Retinal pigment epithelial cell (primary cell): ENCODE measurements at places on chromosomes 11 and 22.

DNA sequence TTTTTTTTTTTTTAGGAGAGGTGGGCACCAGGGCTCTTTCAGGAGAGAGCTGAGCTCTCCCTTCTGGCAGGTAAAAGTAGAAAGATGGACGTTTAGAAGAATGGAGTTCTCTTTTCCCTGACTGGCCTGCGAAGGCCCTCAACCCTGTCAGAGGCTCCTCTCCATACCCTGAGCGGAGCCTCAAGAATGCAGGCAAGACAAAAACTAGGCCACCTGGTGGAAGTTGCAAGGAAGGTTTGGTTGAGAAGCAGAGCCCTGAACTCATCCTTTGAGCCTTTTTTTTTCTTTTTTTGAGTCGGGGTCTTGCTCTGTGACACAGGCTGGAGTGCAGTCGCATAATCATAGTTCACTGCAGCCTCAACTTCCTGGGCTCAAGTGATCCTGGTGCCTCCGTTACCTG is 1.4 kb downstream of the OTOG start:
- DNase-seq = no peak

GRCh38 chr11:2466869-2467694 is 22.3 kb downstream of the KCNQ1 start:
- DNase-seq = no peak

- no peak for DNase-seq
Measured at GRCh38 chr22:24947881-24948280, 1.4 kb upstream of the LHFPL7 start.

- no peak for DNase-seq
Measured at GRCh38 chr11:115581871-115582639, 77.8 kb upstream of the CADM1 start.

- no peak for DNase-seq
Measured at GRCh38 chr11:97965849-97966646, 1054.7 kb upstream of the CNTN5 start.

- DNase-seq = no peak
Measured at GRCh38 chr11:118264569-118265465, 720 bp upstream of the MPZL2 start.

- peak; percentile 51 for DNase-seq
Measured at GRCh38 chr11:106156290-106156937, 79.0 kb downstream of the AASDHPPT start.

DNA sequence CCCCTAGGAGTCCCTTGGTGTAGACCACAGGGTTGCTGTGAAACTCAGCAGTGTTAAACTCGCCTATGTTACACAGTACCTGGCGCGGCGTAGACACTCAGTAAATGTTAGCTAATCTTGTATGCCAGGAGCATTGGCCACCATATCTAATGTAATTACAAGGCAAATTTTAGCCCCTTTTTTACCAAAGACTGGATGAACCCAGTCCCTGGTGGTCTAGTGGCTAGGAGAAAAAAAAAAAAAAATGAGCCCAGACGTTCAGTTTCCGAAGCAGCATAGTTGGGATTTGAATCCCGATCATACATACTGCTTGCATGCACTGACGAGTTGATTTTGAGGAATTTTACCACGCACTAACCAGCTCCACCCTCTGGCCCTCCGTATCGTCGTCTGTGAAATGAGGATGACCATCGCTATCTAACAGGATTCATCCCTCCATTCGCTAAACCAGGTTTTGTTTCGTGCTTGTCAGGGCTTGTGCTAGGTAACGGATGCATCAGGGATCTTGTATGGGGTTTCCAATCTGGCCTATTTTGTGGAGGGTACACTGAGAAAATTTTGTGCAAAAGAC is 688 bp downstream of the PTS start:
- DNase-seq = no peak

GRCh38 chr11:34516247-34517040 is 2.9 kb upstream of the ELF5 start:
- no peak for DNase-seq

DNA sequence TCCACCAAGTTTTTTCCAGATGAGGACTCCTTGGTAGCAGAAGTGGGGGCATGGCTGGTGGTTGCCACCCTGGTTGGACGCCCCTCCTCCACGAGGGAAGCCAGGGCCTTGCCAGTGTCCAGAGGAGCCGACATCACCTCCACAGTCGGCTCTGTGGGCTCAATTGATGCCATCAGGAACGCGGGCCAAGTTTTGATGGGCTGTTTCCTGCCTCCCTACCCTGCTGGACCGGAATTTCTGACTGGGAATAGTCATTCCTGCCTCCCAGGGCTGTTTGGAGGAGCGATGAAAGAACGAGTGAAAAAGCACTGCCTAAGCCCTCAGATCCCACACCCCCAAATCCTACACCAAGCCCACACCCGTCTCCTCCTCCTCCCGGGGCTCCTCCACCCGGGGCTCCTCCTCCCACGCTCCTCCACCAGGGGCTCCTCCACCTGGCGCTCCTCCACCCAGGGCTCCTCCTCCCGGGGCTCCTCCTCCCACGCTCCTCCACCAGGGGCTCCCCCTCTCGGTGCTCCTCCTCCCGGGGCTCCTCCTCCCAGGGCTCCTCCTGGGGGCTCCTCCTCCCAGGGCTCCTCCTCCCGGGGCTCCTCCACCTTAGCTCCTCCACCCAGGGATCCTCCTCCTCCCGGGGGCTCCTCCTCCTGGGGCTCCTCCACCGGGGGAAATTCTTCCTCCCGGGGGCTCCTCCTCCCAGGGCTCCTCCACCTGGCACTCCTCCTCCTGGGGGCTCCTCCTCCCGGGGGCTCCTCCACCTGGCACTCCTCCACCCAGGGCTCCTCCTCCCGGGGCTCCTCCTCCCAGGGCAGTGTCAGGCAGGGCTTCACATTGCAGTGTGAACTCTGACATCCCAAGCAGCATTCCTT is 10.0 kb upstream of the PRR5 start:
- DNase-seq = no peak

DNA sequence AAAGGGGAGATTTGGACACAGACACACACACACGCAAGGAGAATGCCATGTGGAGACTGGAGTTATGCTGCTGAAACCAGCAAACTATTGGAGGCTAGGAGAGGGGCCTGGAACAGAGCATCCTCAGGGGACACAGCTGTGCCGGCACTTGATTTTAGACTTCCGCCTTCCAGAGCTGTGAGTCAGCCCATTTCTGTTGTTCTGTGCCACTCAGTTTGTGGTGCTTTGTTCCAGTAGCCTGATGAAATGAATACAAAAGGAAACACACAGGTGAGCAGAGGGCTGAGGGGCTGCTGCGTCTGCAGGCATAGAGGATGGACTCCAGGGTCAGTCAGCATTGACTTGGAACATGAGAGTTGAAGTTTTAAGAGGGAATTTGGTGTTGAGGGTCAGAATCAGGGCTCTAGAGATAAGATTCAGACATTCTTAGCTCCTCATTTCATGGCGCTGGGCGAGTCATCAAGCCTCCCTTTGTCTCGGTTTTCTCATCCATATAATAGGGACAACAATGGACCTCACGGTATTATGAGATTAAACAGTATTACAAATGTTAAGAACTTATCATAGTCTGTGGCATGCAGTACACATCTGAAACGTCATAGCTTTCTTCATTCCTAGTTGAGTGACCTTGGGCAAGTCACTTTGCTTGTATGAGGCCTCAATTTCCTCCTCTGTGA is 191.0 kb downstream of the MIAT start:
- peak; percentile 7 for DNase-seq

DNA sequence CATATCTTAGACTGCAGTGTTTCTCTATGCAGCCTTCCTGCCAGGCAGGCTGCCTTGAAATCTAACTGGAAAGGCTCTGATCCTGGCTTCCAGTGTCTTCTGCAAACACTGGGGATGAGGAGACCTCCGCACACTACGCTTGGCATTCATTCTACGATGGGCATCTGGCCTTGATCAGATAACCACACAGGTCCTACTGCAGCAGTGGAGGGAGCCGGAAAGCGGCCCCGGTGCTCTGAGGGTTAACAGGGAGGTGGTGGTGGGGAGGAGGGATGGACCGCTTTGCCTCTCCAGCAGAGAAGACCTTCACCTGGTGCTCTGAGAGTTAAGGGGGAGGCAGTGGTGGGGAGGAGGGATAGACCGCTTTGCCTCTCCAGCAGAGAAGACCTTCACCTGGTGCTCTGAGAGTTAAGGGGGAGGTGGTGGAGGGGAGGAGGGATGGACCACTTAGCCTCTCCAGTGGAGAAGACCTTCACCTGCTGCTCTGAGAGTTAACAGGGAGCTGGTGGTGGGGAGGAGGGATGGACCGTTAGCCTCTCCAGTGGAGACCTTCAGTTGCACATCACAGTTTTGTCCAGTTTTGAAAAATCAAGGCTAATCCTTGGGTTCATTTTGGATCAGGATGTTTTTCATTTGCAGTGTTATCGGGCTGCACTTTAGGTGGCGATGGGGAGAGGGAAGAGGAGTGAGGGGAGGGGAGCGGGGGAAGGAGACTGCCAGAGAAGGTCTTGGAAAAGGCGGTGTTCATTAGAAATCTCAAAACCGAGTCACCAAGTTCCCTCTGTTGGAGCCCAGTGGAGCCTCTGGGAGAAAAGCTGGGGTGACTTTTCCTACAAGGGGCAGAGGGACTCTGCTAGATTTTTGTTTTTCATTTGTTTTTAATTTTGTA is 5.6 kb downstream of the GAL start:
- no peak for DNase-seq
